ENCODE measurements at places on chromosomes 6 and 20.

DNA sequence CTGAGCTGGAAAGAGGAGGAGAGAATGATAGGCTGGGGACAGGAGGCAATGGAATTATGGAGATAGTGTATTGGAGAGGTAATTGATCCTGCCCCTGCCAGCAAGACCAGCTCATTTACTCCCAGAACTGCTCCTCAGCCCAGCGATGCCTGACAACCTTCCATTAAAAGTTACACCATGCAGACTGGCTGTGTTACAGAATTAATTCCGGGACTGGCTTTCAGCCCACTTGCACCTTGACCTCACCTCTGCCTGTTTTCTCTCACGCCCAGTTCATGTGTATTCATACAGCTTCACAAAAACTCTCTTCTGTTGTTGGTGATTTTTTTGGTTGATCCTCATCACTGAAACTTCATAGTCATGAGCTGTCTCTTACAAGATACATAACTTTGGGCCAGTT, 207.3 kb downstream of the PLCB1 start:
- DNase-seq: no peak

DNA sequence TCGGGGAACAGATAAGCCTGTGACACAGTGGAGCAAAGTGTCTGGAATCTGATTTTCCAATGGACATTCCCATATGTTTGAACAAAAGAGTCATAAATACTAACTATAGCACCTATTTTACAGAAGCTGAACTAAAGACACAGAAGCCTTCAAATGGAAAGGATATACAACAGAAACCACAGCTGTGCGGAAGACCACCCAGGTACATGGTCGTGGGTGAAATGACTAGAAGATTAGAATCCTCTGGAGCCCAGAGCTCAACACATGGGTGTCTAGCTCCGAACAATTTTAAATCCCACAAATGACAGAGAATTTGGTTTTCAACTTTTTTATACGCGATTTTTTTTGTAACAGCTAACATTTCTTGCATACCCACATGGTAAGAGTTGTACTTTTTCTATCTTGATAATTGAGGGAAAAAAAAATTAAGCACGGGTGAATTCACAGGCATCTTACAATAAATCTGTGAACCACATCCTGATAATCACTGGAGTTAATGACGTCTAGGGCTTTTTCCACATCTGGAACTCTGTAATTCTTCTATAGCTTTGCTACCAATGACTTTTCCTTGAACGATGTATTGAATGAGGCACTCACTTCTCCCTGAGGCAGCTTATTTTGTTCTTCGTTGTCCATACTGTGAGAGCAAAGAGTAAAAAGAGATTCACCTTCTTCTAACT, 271.1 kb upstream of the AGPAT4 start:
- no peak for DNase-seq

GRCh38 chr20:31723069-31723318, 326 bp upstream of the BCL2L1 start:
- DNase-seq: no peak

- DNase-seq: no peak
Measured at GRCh38 chr20:48849299-48849698, 21.5 kb upstream of the PREX1 start.

DNA sequence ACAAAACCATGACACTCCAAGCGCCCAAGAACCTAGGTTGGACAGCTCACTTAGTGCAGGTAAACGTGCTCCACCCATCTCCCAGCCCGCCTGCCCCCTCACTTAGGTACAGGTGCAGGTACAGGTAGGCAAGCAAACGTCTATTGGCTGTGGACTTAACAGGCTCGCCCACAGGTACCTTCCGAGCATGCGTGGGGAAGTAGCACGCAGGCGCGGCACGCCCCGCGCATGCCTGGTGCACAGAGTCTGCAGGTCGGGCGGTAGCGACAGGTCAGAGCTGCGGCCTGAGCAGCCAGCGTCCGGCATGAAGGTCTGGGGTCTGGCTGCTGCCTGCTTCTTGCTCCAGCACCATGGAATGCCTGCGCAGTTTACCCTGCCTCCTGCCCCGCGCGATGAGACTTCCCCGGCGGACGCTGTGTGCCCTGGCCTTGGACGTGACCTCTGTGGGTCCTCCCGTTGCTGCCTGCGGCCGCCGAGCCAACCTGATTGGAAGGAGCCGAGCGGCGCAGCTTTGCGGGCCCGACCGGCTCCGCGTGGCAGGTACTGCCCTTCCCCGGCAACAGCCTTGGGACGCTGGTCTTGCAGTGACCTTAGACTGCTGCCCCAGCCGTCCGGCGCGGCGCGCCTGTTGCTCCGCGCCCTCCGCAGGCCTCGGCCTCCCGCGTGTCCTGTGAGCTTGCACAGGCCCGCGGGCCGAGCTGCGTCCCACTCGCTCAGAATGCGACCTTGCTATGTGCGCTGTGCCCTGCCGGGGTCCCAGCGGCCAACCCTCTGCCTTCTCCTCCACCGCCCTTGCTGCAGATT, at the start of gene MRS2:
Gene MRS2, plus strand, starts transcription at position 240 of the 804 bp plus-strand sequence. Its CDS starts 111 bp downstream, at position 351.
- peak; percentile 84 for DNase-seq

DNA sequence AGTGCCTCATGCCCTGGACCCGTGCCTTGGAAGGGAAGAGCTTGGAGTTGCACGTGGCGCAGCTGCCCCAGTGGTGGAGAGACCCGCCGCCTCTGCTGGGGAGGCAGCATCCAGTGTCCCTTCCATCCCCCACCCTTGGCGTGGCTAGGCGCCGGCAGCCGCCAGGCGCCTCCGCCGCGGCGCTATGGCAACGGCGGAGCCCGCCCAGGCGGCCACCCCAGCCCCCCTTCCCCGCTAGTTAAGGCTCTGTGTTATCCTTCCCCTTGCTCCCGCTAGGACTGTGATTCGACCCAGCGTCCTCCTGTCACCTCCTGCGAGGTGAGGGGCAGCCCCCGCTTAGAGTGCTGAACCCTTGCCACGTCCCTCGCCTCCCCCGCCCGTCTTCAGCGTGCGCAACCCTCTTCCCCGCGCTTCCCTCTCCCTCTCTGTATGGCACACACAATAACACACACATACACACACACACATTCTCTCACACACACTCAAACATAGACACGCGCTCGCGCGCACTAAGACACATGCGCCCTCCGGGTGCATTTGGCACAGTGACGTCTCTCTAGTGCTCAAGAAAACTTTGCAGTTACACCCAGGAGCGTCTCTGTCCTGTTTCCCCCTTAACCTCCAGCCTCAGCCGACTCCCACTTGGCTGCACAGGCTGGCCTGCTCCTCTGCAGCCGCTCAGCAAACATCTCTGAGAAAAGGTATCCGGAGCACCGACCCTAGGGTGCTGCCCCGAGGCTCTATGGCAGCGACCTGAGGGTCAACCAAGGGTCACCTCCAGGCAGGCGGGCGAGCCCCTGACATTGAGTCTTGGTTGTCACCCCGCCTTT, 8.5 kb downstream of the GRIK2 start:
- DNase-seq: no peak

GRCh38 chr6:17061097-17061496, 40.8 kb upstream of the STMND1 start:
- no peak for DNase-seq

- DNase-seq: no peak
Measured at GRCh38 chr6:134990262-134990661, 40.4 kb upstream of the ALDH8A1 start.

DNA sequence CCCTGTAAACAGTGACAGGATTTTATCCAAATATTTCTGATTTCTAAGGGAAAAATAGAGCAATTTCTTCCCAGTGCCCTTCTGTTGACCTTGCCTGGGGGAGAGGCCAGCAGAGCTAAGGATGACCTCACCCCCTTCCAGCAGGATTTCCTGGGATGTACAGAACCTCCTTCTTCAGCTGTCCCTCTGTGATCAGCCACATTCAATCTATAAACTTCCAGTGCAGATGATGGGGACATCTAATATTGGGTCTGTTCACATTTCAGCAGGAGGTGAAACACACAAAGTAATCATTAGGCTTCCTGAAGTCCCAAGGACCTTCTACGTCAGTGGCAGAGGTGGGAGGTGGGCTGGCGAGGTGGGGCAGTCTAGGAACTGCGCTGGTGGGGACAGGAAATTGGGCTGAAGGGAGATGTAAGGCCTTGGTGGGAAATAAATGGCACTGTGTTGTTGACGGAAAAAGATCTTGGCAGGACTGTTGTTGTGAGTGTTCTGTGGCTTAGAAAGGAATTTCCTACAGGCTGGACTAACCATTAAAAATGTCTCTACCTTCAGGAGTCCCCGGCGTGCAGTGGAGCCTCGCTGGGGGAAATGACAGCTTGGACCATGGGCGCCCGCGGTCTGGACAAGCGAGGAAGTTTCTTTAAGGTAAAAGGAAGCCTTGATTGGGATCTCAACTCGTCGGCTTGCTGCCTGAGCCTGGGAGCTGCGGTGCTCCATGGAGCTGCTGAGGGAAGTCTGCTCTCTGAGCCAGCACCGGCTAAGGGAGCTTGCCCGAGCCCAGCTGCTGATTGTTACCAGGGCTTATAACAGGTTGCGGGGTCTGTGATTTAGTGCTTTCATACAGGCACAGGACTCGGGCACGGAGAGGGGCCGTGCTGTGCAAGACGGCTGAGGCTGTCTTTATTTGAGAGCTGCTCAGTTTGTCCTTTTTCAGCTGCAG, 127.9 kb upstream of the NAA20 start:
- DNase-seq: no peak

- DNase-seq: no peak
Measured at GRCh38 chr6:60952500-60952899, 1333.5 kb downstream of the KHDRBS2 start.

GRCh38 chr6:148358196-148358785, 15.7 kb downstream of the SASH1 start:
- DNase-seq: no peak

DNA sequence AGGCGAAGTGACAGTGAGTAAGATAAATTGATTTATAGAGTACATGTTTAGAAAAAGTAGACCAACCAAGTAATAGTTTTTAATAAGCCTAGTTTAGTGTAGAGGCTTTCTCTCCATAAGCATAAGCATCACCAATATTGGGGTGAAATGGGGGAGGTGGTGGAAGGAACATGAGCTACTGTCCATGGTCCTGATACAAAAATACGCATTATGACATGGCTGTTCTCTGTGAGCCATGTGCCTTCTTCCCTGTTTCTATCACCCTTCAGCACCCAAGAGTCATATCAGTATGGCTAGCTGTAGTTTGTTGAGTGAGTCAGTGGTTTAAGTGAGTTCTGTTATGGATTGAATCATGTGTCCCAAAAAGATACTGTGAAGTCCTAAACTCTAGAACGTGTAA, 150.8 kb downstream of the EDN1 start:
- no peak for DNase-seq

- DNase-seq: no peak
Measured at GRCh38 chr20:37471741-37472235, 49.3 kb upstream of the NNAT start.

DNA sequence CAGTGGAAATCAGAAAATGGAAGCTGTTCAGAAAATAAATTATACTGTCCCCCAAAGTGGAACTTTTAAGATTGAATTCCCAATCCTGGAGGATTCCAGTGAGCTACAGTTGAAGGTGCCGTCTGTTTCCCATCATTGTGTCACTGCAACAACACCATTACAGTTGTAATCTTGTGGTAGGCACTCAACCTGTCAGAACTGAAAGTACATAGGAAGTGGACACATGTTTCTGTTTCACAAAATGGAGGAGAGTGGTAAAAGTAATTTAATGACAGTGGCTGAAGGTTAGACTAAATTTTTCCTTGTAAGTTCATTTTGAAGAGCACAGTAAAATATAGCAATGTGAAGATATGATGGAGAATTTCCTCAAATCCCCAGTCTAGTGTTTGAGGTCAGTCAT, 70.0 kb downstream of the CD109 start:
- no peak for DNase-seq

DNA sequence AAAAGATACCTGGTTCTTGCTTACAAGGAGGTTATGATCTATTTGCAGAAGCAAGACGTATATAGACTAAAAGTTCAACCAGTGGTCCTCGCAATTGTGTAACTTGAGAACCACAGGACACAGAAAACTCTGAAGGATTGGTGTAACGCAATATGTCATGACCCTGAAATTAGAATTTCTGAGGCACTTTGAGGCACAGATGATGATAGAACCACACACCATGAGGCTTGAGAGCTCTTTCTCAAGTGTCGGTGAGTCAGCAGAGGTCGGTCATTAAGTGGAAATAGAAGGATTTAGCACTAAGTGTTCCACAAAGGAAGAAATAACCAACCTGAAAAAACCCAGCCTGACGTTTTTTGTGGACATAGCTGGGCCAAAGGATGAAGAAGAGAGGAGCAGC, 15.3 kb upstream of the CCN2 start:
- no peak for DNase-seq

- no peak for DNase-seq
Measured at GRCh38 chr6:40252531-40253258, 318.4 kb upstream of the MOCS1 start.

DNA sequence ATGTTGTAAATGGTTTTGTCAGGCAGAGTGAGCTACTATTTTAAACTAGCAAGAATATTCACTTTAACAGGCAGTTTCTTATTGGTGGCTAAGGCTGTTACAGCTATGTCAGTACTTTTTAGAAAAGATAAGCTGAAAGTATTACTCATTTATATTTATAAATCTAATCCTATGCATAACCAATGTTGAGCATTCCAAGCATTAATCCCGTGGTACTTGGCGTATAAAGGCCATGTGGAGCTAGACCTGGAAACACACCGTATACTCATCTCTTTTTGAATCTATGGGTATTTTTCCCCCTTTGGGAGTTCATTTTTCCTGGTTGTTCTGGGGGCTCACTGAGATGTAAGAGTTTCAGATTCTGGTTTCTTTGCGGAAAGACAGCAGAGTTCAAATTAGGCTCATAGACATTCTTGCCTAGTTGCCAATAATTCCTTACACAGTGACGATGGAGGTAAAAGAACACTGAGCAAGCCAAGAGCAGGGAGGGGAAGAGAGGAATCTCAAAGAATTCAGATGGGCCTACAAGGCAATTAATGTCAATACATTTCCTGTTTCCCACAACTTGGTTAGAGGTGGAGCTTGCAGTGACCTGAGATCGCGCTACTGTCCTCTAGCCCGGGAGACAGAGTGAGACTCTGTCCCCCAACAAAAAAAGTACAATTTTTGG, 211.5 kb downstream of the SOX4 start:
- DNase-seq: no peak

DNA sequence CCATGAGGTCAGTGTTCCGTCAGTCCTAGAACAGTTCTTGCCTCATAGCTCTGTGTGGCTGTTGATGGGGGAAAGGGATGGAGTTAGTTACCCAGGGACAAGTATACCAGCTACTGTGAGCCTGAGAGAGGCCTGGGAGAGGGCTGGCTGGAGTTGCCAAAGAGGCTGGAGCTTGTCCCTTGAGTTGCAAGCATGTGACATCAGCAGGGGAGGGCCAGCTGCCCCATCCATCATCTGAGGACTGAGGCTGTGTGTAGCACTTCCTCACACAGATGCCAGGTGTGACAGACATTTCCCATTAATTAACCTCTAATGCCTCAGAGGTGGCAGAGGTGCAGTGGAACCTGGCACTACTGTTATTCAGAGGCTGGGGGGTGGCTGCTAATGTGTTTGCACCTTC, 131.6 kb downstream of the PHACTR3 start:
- no peak for DNase-seq

GRCh38 chr6:1730882-1731281, 121.2 kb downstream of the FOXC1 start:
- no peak for DNase-seq

Data from iPS DF 19.7 (cell line).